Brain pericyte (primary cell): ENCODE measurements at places on chromosomes 1 and 21.

- DNase-seq, result no peak
These were observed 54.4 kb downstream of the DOP1B start for GRCh38 chr21:36210779-36211659.

- DNase-seq, result no peak
These were observed 2.4 kb downstream of the TMCC2 start for GRCh38 chr1:205229916-205230700.

GRCh38 chr1:213457733-213458132 lies 406.7 kb downstream of the RPS6KC1 start:
- no peak for DNase-seq

DNA sequence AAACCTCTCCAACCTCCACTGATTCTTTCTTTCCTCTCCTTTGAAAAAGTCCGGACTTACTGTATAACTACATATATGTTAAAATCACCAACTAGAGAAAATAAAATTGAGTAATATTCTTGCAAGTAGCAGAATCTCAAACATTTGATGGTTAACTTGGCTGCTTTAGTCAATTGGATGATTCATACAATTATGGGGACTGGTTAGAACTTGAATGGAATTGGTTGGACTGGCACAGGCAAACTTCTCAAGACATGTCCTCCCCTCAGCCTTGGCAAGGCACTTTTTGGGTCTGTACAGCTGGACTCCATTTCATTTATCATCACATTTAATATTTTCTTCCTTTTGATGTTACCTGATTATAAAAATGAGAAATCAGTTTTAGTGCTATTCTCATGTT lies 6.5 kb downstream of the WLS start:
- no peak for DNase-seq

- no peak for DNase-seq
These were observed 213.7 kb upstream of the VAMP3 start for GRCh38 chr1:7557301-7557891.
